ENCODE measurements at places on chromosomes 1 and 21. TPM values are rescaled to one million over a fixed set of nuclear protein-coding genes. Genes with fewer than 3 reads are reported as not detected.

SIK1 gene
- 7.7 TPM for total RNA-seq

GRCh38 chr1:217363319-217363718 lies 267.6 kb downstream of the GPATCH2 start:
- DNase-seq: no peak

- DNase-seq: no peak
Measured at GRCh38 chr1:226553266-226553923, 4.8 kb downstream of the STUM start.

DNA sequence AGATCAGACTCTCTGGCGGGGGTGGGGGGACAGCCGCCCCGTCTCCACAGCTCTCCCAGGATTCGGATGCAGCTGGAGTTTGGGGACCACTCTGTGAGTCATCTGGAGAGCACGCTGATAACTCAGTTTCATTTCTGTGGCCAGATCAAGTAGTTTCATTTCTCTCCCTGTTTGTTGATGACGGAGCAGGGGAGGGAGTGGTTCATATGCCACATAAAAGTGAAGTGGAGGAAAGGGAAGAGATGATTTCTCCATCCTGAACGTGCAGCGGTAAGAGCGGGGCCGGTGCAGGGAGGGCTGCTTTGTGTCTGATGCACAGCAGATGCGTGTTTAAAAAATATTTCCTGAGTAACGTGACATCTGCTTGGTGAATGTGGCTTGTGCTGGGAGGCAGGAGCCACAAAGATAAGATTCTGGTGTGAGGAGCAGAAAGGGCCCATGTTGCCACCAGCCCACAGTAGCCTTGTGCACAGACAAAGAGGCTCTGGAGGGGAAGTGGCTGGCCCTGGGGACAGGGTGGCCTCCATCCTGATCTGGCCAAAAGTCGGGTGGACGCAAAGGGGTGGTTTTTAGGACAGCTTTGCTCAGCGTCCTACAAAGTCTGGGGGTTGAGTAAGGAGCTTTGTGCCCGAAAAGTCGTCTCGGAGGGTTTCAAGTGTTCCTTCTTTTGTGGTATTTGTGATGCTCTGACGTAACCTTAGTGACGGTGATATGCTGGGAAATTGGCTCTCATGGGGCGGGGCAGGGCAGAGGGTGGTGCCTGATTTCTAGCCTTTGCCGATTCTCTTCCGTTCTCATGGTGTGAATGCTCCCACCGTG lies at the start of gene MX2:
TSS of gene MX2 (plus strand) at position 242 of the 819 bp plus-strand sequence. CDS start 14,880 bp downstream, outside the sequence.
- peak; percentile 81 for DNase-seq

DNA sequence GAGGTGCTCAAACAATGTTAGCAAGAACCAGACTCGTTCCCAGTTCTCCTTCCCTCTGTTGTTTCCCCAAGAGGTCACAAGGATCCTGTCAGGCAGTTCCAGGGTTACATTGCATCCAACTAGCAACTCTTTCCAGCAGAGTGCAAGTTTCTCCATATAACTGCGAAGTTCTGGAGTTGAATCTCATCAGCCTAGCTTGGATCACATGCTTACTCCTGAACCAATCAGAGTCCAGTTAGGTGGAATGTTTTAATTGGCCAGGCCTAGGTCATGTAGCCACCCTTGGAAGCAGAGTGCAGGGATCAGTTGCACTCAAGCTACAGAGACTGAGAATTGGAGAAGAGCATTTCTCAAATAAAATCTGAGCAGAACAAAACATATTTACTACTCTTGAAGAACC lies 15.9 kb upstream of the PIK3R3 start:
- no peak for DNase-seq

- no peak for DNase-seq
Measured at GRCh38 chr1:2210786-2211185, 16.2 kb upstream of the FAAP20 start.

DNA sequence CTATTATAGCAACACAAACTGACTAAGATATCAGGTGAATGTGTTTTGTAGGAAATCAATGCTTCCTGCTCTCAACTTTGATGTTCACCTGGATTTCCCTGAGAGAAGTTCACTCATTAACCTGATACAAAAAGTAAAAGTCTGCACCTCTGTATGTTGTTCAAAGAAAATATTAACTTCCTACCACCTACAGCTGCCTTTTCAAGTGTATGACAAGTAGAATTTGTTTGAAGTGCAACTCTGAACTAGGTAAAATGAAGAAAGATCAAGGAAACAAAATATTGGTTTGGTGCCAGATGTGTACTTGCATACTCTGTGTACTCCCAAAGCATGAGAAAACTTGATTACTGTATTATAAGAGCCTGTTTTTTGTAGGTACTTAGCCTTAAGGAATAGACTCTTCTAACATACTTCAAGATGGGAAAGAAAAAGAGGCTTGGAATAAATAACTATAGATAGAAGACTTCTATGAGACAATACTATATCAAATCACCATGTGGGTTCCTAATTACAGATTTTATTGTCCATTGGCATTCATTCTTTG lies 193.4 kb downstream of the APP start:
- no peak for DNase-seq
